ENCODE measurements at places on chromosomes 4 and X.
A peak's percentile ranks its signal among the peaks of the same experiment; 100 is the strongest.

DNA sequence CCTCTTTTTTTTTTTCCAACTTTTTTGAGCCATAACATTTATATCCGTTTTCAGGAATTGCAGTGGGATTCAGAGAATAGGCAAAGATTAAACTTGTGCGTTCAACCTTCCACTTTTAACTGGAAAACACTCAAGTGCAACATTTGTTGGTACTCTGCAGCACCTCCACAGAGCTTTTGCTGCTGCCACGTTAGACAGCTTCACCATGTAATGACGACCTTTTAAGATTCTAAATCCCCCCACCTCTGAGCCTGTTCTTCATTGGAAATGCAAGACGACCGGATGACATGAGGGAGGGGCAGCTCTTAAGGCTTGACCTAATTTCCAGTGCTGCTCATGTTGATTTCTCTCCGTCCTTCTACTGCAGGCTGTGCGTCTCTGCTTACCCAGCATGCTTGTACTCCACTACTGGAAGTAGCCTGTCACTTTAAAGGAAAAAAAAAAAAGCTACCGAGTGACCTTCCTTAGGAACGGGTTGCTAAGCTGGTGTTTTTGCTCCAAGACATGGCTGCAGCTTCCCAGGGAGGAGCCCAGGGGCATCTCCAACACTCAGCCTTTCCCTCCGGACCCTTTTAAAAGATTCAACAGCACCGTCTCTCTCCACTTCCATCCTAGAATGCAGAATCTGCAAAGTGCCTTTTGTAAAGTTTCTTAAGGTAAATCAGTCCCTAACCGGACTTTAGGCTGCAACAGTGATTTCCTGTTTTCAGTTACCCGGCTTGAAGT lies at the start of gene CC2D2A:
CC2D2A (plus strand) TSS at position 481 of the 726 bp plus-strand sequence. CDS start 6,051 bp downstream, outside the sequence.
- DNase-seq, result no peak

DNA sequence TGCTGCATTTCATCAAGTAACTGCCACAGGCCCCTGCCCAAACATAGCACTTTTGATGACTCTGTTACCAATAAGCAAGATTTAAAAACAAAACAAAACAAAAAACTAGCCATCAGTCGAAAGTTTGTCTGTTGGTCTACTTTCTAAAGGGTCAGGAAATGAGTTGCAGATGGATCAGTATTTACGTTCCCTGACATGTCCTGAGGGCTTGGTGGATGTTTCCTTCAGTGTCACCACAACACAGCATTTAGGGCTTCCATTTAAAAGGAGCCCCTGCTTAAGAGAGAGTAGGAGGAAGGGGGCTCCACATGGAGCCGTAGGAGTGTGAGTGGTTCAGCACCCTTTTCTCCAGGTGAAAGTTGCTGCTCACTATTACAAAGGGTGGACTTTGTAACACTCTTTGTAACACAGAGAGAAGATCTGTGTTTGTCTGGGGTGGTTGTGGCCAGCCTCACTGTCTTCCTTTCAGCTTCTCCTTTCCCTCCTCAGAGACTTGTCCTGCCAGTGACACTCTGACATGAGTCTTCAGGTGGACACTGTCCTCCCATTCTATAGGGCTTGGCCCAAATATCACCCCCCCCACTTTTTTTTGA lies 167.5 kb upstream of the PDE5A start:
- DNase-seq, result no peak

GRCh38 chrX:71632923-71633657 lies 14.8 kb upstream of the CXCR3 start:
- no peak for DNase-seq

DNA sequence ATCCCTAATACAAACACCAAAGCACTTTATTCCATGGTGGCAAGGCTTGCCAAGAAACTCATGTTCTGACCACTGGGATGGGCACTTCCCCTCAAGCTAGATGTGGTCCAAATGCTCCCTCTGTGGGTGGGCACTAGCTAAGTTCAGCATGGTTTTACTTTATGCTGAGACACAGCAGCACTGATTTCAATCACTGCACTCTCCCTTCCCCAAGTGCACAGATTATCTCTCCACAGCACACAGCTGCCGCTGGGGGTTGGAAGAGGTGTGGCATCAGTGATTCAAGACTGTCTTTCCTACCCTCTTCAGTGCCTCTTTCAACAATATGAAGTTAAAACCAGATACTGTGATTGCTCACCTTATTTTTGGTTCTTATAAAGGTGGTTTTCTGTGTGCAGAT lies 16.5 kb upstream of the GUCY2F start:
- DNase-seq, result no peak

- no peak for DNase-seq
These were observed 298.0 kb upstream of the FAT1 start for GRCh38 chr4:187021436-187022205.

GRCh38 chr4:6900956-6901355 lies 8.7 kb upstream of the TBC1D14 start:
- DNase-seq, result no peak

GRCh38 chr4:185793716-185794115 lies 18.3 kb downstream of the SORBS2 start:
- no peak for DNase-seq

- DNase-seq, result no peak
These were observed 178.6 kb downstream of the TENM3 start for GRCh38 chr4:182421753-182422152.

GRCh38 chrX:112830540-112830939 lies 10.1 kb downstream of the AMOT start:
- DNase-seq, result no peak

- DNase-seq, result peak; percentile 25
These were observed 47.7 kb downstream of the PRPS1 start for GRCh38 chrX:107675823-107676555.

GRCh38 chr4:108270466-108271450 lies 102.0 kb upstream of the LEF1 start:
- no peak for DNase-seq

GRCh38 chr4:68359508-68359907 lies 9.6 kb upstream of the YTHDC1 start:
- DNase-seq, result no peak

DNA sequence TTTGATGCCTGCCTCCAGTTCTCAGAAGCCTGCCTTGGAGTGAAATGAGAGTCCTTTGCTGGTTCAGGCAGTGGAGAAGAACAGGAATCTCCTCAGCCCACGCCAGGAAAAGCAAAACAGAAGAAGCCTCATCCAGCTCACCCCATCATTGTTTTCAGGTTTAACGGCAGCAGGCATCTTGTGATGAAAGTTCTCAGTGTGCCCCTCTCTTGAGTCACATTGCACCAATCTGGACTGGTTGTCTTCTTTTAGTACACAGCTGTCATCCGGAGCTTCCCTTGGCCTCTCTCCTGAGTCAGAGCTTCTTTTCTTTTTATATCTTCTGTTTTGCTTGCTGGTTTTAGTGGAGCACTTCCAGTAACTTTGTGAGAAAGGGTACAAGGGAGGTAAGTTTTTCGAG lies 50.9 kb downstream of the TSPAN7 start:
- no peak for DNase-seq

DNA sequence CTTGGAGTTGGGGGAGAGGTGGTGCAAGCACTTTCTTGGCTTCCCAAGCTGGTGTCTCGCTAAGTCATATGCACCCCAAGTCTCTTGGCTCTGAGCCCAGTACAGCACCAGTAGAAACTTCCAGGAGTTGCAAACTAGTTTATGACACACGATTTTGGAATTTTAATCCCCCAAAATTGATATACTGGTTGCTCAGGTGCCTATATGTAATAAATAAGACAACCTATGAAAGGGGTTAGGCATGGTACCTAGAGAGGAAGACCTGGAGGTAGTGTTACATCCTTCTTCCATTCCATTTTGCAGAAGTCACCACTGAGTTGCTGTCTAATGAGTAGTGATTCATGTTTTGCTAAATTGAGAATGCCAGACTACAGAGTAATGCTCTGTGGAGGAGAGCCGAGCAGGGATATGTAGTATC lies 4.3 kb upstream of the SLC4A4 start:
- no peak for DNase-seq

DNA sequence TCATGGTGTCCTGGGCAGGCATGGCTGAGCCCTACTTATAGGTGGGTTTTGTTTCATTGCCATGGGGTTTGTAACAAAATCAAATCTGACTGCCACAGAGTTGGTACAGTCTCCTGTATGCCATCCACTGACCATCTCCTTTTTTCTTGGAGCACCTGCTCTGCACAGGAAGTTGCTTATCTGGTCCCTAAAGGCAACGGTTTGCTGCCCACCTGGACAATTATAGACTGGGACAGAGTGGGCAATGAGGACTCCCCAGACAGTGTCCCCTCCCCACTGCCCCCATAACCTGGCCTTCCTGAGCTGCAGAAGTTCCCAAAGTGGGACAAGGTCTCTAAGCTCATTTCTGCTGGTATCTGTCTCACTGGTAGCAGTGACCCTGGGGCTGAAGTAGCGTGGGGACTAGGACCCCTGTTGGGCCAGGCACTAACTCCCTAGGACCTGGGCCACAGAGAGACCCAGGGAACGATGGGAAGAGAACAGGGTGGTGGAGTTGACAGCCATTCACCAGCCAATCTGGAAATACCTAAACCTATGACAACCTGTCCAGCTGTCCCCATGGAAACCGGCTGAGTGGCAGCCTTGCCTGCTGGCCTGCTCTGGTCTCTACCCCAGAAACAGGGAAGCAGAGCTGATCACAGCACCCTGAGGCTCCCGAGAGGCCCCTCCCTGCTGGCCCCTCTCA lies 64.7 kb downstream of the WFS1 start:
- no peak for DNase-seq

DNA sequence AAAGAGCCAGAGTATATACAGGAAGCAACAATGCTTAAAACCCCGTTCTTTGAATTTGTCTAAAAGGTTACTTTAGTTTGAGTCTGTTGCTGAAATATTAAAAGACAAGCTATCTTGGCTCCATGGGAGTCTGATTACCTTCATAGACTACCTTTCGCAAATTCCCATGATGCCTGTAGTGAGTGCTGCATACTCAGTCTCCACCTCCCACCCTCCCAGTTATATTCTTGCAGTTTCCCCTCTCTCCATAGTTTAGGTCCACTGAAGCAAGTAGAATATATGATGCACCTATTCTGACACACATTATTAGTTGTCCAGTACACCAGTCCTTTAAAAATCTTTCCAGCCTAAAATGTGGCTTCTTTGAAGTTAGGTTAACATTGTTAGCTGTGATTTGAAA lies 2.4 kb downstream of the CNKSR2 start:
- no peak for DNase-seq

- no peak for DNase-seq
These were observed 6.0 kb upstream of the DUSP9 start for GRCh38 chrX:153640736-153641575.

DNA sequence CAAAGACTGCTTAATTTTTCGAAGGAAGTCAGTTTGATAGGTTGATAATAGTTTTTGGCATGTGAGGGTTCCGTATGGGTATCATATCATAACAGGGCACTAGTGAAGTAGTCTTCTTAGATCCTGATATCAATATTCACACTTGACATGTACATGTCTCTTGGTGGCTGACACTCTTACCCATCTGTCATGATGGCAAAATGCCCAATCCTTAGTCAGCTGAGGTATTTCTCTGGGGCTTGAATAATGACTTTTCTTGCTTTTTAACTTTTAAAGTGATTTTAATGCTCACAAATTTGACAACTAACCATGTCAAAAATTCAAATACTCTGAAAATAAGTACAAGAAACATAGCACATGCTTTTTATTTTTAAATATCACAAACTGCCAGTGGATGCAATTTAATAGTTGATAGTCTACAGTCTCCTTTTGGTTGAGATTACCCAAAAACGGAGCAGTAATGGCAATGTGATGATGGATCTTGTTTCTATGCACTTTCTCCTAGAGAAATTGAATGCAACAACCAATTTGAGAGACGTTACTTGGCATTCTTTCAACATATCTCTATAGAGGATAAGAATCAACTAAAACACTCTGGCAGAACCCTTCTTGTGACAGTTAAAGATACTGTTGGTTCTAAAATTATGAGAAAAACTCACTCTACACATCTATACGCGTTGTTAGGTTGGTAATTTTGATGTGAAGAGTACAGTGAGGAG lies 552.9 kb upstream of the PABPC4L start:
- DNase-seq, result no peak

- DNase-seq, result no peak
These were observed 14.5 kb downstream of the IQSEC2 start for GRCh38 chrX:53266914-53267313.

GRCh38 chr4:124953486-124953885 lies 241.0 kb upstream of the ANKRD50 start:
- DNase-seq, result no peak

DNA sequence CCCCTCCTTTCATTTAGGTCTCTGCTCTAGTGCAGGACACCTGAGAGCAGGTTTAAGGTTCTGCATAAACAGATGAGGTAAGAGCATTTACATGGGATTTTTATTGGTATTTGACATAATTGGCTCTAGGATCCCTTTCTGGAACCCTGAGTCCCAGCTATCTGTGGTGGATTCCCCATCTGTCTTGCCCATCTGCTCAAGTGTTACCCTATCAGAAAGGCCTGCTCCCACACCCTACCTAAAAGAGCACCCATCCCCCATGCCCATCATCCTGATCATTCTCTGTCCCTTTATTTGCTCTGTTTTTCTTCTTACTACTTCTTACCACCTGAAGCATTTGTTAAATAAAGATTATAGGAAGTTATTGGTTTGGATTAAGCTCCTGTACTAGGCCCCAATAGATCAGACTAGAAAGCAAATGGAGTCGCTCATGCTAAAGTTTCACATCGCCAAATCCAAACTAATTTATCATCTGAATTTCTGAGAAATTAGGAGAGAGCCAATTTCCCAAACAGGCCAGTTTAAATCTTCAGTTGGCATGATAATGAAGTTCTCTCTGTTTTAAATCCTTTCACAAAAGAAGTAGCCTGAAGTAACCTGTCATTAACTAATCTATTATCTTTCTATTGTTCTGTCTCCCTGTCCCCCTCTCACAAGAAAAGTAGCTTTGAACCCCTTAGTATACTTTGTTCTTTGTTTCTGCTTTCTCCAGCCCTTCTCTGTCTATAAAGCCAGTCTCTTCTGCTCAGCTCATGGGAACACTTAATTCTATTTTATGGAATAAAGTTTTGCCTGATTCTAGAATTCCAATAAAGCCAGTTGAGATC lies 178.6 kb downstream of the ZNF674 start:
- DNase-seq, result no peak

DNA sequence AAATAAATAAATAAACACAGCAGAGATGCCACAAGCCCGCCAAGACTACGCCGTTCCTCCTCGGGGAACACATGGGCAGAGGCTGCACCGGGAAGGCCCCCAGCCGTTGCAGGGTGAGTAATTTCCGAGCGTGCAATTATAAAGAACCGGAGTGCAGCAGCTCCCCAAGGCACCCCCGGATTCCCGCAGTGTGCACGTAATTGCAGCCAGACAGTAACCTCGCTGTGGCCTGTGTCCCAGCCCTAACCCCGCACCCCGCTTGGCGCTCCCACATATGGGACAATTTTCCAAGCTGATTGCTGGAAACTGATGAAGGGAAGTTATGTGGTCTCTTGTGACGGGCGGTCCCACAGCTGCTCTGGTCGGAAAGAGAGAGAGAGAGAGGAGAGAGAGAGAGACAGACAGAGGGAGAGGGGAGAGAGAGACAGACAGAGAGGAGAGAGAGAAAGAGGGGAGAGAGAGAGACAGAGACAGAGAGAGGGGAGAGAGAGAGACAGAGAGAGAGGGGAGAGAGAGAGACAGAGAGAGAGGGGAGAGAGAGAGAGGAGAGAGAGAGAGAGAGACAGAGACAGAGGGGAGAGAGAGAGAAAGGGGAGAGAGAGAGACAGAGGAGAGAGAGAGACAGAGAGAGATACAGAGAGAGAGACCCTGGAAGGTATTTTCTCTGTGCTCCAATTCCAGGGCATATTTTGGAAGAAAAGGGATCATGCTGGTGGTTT lies 275.4 kb downstream of the SHOX start:
- no peak for DNase-seq

- DNase-seq, result no peak
These were observed 265.3 kb downstream of the GRIA3 start for GRCh38 chrX:123449335-123449734.

Measured in activated CD4-positive, alpha-beta memory T cell treated with anti-CD3 and anti-CD28 coated beads for 36 hours (primary cell).